Stimulated activated CD8-positive, alpha-beta memory T cell treated with anti-CD3 and anti-CD28 coated beads, Interleukin-15, amount 100 ng/mL, for 24 hours (primary cell): ENCODE measurements at places on chromosomes 4 and X.

- DNase-seq: no peak
Measured at GRCh38 chrX:3052860-3053259, 11.6 kb downstream of the ARSF start.

- no peak for DNase-seq
Measured at GRCh38 chr4:59960143-59960542, 1240.0 kb upstream of the ADGRL3 start.

DNA sequence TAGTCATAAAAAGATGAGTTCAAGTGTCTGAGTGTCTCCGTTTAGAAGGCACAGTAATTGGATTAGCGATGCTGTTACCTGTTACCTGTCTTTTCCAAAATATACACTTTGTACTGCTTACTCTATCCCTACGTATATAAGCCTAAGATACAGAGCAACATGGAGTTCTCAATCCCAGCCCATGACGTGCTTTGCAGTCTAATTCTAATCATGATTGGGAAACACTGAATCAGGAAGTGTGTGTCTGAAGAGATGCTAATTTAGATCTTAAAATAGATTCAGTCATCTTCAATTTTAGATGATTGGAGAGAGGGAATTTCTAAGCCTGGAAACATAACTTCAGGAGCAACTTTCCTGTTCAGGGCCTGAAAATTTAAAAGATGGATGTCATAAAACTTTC, 115.1 kb downstream of the PCDH19 start:
- DNase-seq: no peak

- no peak for DNase-seq
Measured at GRCh38 chrX:111652719-111653118, 28.3 kb upstream of the ALG13 start.

DNA sequence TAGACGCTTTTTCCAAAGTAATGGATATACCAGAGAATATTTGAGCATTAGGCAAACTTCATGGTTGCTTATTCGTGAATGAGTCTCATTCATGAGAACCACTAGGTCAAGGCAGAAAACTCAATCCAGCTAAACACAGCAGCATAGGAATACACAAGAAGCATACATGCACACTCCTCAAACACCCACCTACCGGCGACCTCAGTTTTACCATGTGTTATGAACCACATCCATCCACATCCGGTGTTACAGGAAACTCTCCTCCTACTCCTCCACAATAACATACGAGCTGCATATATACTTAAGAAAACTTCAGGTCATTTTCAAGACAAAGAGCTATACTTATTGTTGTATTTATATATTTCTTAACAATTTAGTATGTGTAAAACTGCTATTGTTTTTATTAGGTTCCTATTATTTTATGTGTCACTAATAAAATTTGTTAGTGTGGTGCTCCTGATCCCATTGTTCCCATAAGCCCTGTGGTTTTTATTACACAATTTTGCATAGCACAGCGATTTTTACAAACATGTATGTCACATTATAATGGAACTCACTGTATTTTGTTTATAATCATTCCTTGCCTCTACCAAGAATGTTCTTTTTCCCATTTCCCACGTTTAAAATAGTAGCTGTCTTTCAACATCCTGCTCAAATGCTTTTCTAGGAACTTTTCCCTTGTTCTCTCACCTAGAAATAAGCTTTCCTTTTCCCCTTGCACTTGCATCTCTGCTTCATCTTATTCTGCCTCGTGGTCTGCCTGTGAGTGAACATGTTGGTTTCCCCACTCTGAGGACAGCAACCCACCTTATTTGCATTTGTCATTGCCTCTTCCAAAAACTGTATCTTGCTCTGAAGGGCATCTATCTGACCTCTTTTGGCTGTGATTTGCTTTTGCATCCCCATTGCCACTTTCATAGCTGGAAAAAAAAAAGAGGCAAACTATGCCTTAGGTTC, 48.3 kb downstream of the STBD1 start:
- no peak for DNase-seq

DNA sequence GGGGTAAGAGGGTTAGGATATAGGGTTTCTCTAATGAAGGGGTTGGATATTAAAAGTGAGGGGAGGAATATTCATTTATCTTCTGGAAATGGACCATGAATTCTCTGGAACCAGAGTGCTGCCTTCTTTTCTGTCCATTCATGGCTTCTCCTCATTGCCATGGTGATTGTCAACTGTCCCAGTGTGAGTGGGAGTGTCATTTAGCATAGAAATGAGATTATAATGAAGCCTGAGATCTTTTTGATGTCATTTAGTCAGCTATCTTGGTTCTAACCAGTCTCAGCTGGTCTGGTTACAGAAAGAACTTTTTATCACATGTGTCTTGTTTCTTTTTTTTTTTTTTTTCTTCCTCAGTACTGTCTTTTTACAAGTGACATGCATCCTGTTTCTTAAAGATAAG, 497.3 kb upstream of the PITX2 start:
- no peak for DNase-seq

DNA sequence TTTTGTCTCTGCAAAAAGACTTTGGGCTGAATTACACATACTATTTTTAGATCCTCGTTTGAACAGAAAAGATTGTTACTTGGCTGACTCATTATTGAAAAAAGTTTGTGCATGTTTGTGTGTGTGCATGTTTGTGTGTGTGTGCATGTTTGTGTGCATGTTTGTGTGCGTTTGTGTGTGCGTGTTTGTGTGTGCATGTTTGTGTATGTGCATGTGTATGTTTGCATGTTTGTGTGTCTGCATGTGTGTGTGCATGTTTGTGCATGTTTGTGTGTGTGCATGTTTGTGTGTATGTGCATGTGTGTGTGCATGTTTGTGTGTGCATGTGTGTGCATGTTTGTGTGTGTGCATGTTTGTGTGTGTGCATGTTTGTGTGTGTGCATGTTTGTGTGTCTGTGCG, 201.1 kb upstream of the FAT1 start:
- no peak for DNase-seq

GRCh38 chr4:79233820-79234219, 92.0 kb downstream of the NAA11 start:
- DNase-seq: no peak

- no peak for DNase-seq
Measured at GRCh38 chr4:151930372-151930771, 169.6 kb upstream of the GATB start.

DNA sequence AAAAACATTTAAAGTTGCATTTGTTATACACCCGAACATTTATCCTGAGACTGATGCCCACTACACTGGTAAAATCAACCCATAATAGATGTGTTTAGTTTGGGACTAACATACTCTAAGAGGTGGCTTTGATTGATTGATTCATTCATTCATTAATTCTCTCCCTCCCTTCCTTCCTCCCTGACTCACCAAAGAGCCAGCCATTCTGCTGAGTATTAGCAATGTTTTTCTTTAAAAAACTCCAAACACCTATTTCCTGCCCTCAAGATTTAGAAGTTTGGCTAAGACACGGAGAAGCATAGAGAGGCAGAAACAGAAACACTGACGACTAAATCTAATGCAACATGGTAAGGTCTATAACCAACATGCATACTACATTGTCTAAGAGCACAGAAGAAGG, 88.9 kb downstream of the RASL11B start:
- DNase-seq: no peak

DNA sequence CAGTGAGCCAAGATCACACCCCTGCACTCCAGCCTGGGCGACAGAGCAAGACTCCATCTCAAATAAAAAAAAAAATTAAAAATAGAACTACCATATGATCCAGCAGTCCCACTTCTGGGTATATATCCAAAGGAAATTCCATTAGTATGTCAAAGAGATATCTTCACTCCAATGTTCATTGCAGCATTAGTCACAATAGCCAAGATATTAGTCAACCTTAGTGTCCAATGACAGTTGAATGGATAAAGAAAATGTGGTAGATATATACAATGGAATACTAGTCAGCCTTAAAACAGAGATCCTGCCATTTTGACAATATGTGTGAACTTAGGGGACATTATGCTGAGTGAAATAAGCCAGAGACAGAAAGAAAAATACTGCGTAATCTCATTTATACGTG, 49.4 kb downstream of the C4orf46 start:
- DNase-seq: no peak

DNA sequence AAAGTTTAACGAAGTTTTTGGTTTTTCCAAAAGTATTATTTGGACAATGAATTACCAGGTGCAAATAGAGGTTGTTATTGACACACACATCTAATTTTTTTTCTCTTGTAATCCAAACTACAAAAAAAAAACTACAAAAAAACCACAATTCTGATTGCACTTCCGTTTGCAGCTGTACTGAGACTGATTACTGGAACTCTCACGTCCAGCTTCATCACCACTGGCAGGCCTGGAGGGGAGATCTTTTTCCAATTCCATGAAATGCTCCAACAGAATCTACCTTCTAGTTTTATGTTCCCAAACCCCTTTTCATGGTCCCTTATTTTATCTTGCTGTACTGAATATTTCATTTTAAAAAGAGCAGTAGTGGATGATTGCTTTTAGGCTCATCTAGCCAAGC, 1118.3 kb downstream of the C4orf33 start:
- no peak for DNase-seq

- DNase-seq: no peak
Measured at GRCh38 chr4:164799410-164799809, 45.5 kb downstream of the SMIM31 start.

- no peak for DNase-seq
Measured at GRCh38 chr4:64814616-64815015, 405.4 kb upstream of the TECRL start.

DNA sequence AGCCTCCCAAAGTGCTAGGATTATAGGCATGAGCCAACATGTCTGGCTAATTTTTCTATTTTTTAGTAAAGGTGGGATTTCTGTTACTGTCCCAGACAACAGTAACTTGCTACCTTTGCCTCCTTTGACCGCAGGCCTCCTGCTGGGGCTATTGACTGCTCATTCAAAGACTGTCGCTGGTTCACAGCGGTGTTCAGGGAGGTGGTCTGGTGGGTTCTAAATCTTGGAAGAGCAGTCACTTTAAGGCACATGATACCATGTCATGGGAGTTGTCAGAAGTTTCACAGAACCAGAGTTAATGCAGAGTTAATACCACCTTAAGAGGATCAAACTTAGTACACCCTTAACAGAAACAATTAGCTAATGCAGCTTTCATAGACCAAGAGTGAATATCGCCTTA, 3.8 kb downstream of the ASMT start:
- DNase-seq: no peak

- DNase-seq: no peak
Measured at GRCh38 chr4:112896609-112897190, 152.8 kb upstream of the ANK2 start.
